Fibroblast of skin of back (primary cell): ENCODE measurements at places on chromosomes 3 and 15.
A peak's percentile ranks its signal among the peaks of the same experiment; 100 is the strongest.

DNA sequence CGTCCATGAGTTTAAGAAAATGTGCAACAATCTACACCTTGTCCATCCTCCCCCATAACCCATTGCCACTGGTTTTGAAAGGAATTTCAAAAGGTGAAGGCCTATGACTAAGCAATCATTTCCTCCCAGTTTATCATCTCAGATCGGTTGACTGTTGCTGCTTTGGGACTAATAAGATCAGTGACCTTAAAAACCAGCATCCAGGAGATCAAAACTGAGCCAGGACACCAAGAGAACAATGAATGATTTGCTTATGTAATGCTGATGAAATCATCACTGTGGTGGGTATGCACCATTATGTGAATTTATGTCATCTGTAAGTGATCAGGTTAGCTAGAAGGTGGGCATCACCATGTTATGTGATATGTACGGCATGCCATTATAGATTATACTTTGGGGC, 195.5 kb downstream of the SSR3 start:
- DNase-seq = no peak

DNA sequence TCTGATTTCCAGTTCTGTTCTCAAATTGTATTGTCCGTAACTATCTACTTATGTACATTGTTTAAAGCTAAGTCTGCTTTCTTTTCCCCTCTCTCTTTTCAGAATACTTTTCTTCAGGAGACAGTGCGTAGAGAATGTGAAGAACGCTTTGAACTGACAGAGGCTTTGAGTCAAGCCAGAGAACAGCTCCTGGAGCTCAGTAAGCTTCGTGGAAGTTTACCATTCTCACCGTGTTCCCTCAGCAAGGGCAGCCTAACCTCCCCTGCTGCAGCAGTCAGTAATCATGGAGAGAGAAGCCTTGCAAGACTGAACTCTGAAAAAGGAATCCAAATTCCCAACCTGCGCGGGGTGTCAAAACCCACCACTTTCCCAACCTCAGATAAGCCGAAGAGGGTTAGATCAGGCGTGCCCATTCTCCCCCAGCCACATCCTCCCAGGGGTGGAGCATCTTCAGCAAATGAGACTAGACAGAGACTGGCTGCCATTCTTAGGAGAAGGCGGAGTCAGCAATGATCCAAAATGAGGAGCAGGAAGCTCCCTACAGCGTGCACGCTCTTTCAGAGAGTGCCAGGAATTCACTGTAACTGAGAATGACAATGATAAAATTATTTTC, 114.6 kb downstream of the CCNL1 start:
- peak; percentile 11 for DNase-seq

DNA sequence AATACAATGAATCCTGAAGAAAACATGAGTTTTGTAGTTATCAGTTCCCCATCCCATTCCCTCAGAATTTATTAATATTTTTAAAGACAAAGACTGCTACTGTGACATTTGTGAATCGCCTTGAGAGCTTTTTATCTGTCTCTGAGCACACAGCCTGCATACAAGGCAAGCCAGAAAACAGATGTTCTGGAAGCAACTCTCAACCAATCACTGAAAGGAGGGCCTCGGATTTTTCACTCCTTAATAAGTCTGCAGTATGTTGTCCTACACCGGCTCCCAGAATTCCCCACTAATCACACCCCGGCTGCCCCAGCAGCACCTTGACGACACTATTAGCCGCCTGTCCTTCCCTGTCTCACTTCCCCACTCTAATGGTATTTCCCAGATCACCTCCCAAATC, 138.5 kb downstream of the ZNF621 start:
- no peak for DNase-seq

GRCh38 chr3:146246526-146246925, 4.4 kb downstream of the PLSCR4 start:
- DNase-seq = no peak

- DNase-seq = peak; percentile 81
These were observed 1.4 kb upstream of the WNT5A start for GRCh38 chr3:55488398-55489055.

DNA sequence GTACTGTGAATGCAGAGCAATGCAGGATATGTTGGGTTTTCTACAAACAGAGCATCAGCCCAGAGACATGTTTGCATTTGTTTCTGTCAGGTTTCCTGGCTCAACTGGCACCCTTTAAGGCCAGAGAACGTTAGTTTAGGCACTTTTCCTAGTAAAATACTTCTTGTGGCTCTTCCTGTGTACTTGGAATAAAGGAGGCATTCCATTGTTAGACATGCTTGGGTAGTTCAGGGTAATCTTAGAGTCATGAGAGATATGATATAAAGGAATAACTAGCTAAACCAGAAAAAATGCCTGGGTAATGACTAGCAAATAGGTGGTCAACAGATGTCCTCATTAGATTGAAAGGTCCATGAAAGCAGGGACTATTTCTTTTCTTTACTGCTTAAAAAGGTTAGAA, 60.4 kb upstream of the RBM5 start:
- DNase-seq = peak; percentile 79

DNA sequence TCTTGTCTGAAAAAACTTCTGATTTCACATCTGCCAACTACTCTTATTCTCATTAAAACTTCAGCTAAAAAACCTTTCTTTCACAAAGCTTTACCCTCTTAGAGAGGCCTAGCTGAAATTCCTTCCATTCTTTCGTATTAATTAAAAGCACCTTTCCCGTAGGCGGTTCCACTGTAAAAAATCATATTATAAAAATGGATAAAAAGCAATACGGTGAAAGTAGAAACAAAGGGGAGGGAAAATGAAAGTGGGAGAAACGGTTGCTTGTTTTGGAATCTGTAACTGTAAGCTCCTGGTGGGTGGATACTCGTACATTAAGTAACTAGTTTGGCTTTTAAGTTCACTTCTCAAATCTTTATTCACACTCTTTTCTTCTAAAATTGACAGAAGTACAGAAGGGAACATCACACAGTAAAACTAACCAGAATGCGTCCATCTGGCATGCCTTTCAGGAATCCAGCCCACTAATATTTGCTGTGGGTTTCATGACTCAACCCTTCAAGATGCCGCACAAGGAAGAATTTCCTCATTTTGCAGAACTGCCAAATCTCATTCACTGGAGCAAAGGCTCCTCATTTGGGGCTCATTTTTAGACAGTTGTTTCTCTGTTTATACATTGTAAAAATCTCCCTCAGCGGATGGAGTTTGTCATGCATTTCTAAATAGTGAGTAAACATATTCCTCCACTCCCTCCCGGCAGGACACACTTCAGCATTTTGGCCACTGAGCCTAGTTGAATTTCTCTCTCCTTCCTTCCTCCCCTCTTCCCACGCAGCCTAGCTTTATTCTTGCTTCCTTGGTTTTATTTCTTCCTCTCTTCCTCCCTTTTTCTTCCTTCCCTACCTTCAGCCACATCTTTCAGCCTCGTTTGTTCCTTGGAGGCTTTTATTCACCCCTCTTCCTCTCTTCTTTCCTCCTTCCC, 419.5 kb upstream of the NAALADL2 start:
- DNase-seq = peak; percentile 97

DNA sequence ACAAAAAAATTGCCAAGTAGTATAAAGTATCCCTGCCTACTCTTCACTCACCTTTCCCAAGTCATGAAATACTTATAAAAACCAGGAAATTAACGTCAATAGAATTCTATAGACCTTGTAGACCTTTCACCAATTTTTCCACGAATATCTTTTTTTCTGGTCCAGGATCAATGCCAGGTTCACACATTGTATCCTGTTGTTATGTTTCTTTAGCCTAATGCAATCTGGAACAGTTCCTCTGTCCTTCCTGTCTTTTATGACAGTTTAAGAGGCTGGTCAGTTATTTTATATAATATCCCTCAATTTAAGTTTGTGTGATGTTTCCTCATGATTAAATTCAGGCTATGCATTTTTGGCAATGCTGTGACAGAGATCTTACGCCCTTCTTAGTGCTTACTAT, 63.2 kb upstream of the MAGI1 start:
- DNase-seq = no peak

DNA sequence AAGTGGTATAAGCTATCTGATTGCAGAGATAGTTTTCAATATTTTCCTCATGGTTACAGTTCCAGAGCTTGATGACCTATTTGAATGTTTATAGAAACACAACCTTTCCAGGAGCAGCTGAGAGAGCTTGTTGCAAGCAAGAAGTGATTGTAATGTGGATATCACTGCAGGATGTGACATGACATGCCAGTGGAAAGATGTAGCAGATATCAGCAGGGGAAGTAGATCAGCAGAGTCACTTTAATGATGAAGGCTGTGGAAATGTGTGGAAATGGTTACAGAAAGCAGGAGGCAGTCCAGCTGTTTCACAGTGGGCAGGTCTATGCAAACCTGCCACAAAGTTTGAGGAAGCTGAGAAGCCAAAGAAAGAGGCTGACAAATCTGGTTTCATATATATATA, 21.0 kb downstream of the TMEM158 start:
- no peak for DNase-seq

GRCh38 chr3:96958856-96959255, 144.5 kb downstream of the EPHA6 start:
- peak; percentile 32 for DNase-seq

GRCh38 chr15:72184165-72184811, 13.3 kb downstream of the GRAMD2A start:
- DNase-seq = peak; percentile 52

- DNase-seq = no peak
These were observed 262.0 kb downstream of the CLSTN2 start for GRCh38 chr3:140196970-140197369.

DNA sequence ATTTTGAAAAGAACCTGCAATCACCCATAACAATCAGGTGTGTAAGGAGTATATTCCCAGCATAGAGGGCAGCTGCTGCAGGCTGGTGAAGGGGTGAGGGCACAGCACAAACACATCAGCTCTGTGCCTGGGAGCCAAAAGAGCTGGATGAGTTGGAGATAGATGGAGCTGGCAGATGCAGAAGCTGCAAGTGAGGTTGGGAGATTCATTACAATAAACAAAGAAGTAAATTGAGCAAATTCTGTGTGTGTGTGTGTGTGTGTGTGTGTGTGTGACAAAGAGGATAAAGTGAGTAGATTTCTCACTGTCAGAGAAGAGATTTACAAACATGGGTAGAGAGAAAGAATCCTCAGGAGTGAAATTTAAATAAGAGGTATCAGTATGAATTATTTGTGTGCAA, 994.7 kb downstream of the EPHA3 start:
- DNase-seq = no peak
